NCI-H1105 (cell line): ENCODE measurements at places on chromosomes 3 and 15.

DNA sequence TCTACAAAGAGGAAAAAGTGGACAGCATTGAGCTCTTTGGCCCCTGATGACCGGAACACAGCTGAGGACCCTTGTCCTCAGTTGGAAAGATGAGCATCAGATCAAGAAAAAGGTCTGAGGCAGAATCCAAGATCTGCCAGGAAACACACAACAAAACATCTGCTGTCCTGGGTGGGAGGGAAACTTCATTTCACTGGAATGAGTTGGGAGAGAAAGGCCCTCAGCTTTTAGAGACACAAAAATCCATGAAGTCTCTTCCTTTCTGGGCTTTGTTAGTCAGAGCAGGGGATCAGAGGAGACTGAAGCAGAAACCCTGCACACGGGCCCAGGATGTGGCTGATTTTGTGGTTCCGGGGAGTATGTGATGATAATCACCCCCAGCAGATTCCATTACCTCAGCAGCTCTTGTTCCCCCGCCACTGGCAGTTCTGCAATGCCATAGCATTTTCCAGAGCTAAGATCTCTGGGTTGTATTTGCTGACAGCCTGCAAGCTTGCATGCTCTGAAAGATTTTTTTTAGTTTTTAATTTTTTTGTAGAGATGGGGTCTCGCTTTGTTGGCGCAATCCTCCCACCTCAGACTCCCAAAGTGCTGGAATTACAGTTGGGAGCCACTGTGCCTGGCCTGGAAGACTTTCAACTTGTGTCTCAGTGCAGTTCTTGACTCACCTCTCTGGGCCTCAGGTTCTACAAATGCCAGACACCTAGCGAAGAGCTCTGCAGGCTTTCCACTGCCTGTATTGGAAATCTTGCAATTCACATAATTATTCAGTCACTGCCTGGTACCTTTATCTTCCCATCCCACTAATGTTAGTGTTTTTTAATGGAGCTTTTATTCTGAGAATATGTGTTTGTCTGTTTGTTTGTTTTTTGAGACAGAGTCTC is 5.8 kb upstream of the TATDN2 start:
- DNase-seq = no peak

DNA sequence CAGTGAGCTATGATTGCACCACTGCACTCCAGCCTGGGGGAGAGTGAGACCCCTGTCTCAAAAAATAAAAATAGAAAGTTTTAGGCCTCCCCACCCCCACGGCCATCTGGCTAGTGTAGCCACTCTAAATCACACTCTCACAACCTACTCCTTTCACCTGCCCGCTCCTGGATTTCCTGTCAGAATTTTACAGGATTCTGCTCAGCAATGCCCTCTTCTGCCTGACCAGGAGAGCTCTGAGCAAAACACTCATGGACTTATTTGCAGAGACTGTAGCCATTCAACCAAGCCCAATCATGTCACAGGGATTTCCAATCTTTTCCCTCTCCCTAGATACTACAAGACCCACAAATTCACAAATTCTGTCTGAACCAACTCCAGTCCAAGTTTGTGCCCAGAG is 242.6 kb upstream of the TPRG1 start:
- no peak for DNase-seq

DNA sequence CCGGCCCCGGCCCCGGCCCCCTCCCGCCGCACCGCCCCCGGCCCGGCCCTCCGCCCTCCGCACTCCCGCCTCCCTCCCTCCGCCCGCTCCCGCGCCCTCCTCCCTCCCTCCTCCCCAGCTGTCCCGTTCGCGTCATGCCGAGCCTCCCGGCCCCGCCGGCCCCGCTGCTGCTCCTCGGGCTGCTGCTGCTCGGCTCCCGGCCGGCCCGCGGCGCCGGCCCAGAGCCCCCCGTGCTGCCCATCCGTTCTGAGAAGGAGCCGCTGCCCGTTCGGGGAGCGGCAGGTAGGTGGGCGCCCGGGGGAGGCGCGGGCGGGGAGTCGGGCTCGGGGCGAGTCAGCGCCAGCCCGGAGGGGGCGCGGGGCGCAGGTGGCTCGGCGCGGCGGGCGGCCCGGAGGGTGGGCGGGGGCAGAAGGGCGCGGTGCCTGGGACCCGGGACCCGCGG is 352 bp downstream of the CHRD start:
- no peak for DNase-seq

- no peak for DNase-seq
Measured at GRCh38 chr3:4670352-4670751, 177.2 kb downstream of the ITPR1 start.

GRCh38 chr3:22836131-22836530 is 367.0 kb upstream of the UBE2E2 start:
- DNase-seq = no peak

- DNase-seq = no peak
Measured at GRCh38 chr3:23377928-23378672, 175.0 kb downstream of the UBE2E2 start.

GRCh38 chr3:62416144-62416543 is 42.8 kb upstream of the FEZF2 start:
- DNase-seq = no peak

DNA sequence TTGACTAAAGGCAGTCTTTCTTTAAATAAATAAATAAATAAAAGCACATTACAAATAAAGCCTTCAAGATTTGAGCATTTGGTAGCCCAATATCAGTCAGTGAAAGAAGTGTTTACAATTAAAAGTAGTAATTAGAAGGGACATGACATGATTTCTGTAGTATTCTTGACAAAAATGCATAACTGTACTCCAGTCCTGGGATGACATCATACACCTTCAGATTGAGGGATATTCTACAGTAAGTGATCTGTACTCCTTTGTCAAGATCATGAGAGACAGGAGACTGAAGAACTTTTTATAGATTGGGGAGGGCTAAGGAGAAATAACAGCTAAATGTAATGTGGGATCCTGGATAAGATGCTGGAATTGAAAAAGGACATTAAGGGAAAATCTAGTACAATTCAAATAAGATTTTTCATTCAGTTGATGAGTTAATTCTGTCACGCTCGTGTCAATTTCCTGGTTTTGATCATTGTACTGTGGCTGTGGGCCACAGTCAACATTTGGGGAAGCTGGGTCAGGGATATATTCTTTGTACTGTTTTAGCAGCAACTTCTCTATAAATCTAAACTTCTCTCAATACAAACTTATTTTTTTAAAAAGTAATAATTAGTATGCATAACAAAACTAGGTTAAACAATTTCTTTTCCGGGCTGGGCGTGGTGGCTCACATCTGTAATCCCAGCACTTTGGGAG is 314.8 kb downstream of the PTPRG start:
- no peak for DNase-seq

DNA sequence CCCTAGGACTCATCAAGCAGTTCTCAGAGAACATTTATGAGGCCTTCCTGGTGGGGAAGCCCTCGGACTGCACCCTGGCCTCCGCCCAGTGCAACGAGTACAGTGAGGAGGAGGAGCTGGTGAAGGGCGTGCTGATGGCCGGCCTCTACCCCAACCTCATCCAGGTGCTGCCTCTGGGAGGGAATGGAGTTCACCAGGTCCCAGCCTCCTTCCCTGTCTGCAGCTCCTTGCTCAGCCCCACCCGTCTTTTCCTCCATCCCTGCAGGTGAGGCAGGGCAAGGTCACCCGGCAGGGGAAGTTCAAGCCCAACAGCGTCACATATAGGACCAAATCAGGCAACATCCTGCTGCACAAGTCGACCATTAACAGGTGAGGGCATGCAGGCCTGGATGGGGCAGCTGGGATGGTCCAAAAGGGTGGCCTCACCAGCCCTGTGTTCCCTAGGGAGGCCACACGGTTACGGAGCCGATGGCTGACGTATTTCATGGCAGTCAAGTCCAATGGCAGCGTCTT is 46.3 kb downstream of the DHX30 start:
- DNase-seq = no peak

- no peak for DNase-seq
Measured at GRCh38 chr15:49155834-49156627, 632 bp upstream of the COPS2 start.

DNA sequence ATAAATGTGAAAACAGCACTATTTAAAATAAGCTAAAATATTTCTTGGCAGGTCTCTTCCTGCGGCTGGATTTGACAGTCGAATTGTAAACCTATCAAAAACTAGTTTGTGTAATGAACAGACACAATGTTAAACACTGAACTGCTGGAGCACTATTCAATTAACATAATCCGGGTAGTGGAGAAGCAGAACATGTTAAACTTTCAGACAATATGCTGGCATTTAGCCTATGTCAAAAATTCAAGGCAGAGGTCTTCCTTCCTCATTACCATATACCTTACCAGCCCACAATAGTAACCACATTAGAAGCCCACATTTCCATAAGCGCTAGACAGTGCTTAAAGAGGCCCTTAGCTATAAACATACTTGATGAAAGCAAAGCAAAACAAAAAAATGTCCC is 1042.9 kb downstream of the ROBO1 start:
- no peak for DNase-seq

DNA sequence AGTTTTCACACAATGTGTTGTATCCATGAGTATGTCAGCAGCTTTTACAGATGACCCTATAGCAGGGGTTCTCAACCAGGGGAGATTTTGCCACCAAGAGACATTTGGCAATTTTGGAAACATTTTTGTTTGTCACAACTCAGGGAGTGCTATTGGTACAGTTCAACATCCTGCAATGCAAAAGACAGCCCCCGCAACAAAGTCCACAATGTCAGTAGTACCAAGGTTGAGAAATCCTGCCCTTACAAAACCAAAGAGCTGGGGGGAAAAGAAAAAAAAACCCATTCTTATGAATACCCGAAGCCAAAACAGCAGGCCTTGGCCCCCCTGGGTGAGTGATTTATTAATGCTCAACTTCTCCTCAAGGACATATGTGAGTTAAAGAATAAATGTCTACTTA is 99.1 kb downstream of the LARS2 start:
- DNase-seq = no peak

DNA sequence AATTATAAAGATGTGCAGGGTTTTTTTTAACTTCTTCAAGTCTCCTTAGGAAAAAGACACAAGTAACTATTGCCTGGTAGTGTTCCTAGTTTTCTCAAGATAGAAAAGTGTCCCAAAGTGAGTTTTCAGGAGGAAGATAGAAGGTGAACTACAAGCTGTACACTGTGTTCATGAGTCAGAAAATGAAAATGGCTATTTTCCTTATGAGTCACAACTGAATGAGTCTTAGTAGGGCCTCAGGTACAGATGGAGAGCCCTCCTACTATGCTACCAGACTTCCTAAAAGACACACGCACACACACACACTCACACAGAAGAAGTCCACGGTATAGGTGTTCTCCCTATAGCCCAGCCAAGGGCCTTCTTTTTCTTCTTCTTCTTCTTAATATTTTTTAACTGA is 3.1 kb downstream of the MYO1E start:
- no peak for DNase-seq

DNA sequence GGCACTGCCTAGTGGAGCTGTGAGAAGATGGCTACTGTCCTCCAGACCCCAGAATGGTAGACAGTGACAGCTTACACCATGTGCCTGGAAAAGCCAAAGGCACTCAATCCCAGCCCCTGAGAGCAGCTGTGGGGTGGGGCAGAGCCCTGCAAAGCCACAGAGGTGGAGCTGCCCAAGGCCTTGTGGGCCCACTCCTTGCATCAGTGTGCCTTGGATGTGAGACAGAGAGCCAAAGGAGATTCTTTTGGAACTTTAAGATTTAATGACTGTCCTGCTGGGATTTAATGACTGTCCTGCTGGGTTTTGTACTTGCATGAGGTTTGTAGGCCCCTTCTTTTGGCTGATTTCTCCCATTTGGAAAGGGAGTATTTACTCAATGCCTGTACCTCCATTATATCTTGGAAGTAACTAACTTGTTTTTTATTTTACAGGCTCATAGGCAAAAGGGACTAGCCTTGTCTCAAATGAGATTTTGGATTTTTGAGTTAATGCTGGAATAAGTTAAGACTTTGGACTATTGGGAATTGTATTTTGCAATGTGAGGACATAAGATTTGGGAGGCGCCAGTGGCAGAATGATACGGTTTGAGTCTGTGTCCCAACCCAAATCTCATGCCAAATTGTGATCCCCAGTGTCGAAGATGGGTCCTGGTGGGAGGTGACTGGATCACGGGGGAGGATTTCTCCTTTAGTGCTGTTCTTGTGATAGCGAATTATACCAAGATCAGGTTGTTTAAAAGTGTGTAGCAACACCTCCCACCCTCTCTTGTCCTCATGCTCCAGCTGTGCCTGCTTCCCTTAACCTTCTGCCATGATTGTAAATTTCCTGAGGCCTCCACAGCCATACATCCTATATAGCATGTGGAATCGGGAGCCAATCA is 80.4 kb downstream of the MYO5A start:
- no peak for DNase-seq

DNA sequence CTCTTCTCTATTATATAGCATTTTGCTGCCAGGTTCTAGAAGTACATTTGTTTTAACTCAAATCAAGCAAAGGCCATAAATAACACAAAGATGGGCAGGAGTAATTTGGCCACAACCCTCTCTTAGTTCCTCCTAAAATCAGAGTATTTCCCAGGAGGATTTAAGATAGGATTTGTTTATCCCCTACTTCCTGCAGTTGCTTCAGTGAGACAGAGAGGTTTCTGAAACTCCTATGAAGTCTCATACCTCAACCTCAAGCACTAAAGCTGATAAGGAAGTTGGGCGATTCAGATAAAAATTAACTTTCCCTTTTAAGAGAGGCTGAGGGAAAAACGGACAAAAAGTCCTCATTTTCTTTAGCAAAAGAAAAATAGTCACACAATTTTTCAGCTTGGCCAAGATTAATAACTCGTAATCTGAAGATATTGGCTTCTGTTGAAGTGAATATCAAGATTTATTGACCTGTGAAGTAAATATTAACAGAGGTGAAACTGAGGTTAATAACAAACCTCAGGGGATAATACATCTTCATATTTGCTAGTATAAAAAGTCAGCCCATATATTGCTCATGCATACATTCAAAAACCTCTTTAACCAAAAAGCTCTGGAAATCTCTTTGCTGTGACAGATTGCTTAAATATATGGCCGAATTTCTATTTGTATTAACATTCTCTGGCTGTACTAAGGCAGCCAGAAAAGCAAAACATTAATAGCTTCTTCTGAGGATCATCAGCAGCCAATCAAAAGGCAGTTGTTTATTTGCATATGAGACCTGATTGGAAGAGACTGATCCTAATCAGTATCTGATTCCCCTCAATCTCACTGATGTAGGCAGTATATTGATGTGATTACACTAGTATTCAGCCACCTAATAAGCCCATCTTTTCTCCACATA is 90.6 kb upstream of the GADL1 start:
- DNase-seq = no peak
